ENCODE measurements at places on chromosomes 13 and 19.

- DNase-seq: no peak
Observed at GRCh38 chr13:60852886-60853285, 455.9 kb downstream of the TDRD3 start.

- DNase-seq: no peak
Observed at GRCh38 chr13:106906426-106906996, 338.6 kb upstream of the ARGLU1 start.

DNA sequence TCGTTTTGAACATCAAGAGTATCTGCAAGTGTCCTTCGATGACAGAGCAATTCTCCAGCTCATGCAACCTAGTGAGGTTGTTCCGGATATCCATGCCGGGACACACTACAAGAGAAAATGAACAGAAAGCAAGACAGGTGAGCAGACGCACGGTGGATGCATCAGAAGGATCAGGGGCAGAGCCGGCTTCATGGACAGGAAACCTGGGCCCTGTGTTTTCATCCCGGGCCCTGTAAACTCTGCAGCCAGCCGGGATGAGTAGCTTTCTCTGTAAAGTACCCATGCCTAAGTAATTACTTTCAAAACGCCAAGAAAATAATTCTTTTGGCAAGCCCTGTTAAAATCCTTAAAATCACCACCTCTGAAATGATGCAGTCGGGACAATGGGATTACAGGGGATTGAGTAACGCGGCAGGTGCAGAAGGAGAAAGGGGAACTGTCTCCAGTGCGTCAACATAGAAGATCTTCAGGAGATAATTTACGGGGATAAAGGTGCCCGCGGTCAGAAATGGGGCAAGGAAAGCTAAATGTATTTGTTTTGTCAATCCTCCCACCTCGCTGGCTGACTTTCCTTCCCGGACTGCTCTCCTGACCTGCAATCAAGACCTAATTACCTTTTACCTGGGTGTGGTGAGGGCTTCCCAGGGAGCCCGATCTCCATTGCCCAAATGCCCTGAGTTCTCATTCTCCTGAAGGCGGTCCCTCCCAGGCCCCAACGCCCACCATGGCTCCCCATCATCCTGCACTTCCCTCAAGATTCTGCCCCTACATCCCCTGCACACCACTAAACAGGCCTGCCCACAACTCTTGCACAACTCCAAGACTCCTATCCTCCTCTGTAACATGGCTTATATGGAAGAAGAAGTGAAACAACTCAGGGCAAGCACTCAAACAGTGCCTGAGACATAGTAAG is 26.2 kb downstream of the INSR start:
- no peak for DNase-seq

DNA sequence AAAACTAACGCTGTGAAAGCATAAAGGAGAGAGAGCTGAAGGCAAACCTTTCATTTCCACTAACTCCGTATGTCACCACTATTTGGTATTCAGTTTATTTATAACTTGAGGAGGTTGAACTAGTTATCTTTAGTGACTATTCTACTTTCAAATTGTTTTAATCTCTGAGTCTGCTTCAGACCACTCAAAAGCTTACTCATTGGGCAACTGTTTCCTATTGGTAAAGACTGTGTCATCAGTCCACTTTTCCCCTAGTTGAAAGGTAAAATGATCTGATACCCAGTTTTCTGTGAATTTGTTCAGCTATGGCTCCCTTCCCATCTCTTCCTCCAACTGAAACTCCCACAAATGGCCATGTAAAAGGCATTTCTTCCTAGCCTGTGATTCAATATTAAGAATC is 39.1 kb downstream of the TEX26 start:
- DNase-seq: no peak

Data from activated CD8-positive, alpha-beta memory T cell treated with anti-CD3 and anti-CD28 coated beads, Interleukin-2, amount 50 U/mL, for 4 hours (primary cell).